Right ventricle myocardium inferior (tissue), 1 donor: ENCODE measurements at places on chromosomes 16 and 17. TPM values are rescaled to one million over a fixed set of nuclear protein-coding genes. Genes with fewer than 3 reads are reported as not detected.
A peak's percentile ranks its signal among the peaks of the same experiment; 100 is the strongest.

SGCA gene
- 151 TPM for total RNA-seq

DNA sequence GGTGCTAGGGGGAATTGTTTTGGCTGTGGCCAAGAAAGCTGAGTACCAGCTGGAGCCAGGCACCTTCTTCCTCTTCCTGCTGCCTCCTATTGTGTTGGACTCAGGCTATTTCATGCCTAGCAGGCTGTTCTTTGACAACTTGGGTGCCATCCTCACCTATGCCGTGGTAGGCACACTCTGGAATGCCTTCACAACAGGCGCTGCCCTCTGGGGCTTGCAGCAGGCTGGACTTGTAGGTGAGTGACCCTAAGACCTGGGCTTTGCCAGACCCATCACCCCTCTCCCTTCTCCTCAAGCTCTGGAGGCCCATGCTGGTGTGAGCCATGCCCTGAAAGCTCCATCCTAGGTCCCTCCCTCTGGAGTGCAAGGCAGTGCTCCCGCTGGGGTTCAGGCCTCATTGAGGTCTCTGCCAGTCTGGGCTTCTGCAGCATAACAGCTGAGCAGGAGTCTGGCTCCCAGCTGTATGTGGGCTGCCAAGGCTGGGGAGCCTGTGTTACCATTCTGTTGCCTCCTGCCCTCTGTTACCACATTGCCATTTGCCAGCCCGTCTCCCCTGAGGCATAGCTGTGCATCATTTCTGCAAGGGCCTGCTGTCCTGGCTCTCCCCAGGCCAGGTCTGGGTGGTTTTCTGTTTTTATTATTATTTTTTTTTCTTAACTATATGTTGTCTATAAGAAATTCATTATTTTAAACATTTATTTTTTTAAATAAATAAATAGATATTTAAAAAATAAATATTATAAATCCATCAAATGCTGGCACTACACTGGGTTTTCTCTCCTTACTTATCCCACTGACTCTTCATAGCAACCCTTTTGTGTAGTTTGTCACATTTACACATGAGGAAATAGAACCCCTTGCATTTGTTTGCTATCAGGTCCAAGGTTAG, 4.1 kb downstream of the SLC9A5 start:
- no peak for DNase-seq

DNA sequence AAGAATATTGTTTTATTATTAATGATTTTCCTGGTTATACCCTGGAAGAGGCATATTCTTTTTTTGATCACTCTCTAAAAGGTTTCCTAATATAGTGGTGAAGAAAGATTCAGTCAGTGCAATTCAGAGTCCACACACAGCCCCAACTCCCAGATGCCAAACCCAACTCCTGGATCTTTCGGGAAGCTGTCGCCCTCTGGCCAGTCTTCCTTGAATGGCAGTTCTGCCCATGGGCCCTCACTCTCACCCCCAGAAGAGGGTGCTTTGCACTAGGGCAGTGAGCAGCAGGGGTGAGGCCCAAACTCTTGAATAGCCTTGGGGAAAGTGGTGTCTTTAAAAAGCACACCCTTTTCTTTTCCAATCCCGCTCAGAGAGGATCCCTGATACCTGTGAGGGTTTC, 11.0 kb downstream of the KRT32 start:
- no peak for DNase-seq

DNA sequence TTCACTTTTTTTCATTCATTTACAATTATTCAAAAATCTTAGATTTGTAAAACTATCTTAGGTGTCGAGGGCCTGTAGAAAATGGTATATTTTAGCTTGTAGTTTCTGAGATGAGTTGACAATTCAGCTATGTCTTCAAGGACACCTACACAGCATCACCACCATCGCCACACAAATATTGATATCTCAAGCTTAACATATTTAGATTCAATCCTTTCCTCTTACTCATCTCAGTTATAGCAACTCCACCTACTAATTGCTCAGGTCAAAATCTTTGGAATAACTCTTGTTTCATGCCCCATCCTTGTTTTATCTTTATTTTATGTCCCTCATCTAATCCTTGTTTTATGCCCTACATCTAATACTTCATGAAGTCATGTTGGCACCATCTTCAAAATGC, 276.8 kb downstream of the CDH11 start:
- no peak for DNase-seq

DNA sequence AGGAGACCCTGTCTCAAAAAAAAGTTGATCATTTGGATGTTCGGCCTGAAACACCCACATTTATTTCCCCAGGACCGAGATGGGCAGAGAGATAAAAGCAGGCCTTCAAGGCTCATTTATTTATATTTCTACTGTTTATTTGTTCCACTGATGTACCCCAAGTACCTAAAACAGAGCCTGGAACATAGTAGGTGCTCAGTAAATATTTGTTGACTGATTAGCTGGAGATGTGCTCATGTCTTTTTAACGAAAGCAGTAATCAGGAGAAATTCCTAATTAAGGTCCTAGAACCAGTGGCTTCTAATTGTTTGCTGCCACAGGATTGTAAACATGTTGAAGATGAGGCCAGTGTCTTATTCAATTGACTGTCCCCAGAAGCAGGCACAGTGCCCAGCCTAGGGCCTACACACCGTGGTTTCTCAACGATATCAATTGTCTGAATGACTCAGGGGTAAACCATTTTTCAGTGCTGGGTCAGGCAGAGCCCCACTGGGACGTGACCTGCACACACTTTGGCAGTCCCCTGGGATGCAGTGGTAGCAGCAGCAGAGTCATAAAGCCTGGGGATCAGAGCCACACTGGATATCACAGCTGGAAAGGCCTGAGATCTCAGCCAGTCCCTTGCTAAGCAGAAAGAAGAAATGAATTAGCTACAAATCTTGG, 34.8 kb downstream of the SOST start:
- no peak for DNase-seq

MAPT gene
- 39.3 TPM for total RNA-seq

DNA sequence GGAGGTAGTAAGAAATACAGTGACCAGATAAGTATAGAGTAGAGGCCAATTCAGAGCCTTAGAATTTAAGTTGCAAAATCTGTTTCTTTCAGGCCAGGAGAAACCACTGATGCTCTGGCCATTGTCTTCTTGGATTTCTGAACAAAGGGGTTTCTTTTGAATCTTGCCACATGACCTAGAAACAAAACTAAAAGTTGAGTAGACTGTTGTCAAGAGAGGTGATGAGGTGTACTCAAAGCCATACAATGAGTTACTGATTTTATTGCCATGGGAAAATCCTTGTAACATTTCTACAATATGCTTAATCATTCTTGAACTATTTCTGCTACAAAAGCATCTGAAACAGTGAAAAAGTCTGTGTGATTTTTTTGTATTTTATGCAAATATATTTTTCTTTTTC, 881.3 kb downstream of the CDH11 start:
- no peak for DNase-seq

- DNase-seq, result peak; percentile 81
Measured at GRCh38 chr17:76515274-76515949, 14.2 kb upstream of the RHBDF2 start.

DNA sequence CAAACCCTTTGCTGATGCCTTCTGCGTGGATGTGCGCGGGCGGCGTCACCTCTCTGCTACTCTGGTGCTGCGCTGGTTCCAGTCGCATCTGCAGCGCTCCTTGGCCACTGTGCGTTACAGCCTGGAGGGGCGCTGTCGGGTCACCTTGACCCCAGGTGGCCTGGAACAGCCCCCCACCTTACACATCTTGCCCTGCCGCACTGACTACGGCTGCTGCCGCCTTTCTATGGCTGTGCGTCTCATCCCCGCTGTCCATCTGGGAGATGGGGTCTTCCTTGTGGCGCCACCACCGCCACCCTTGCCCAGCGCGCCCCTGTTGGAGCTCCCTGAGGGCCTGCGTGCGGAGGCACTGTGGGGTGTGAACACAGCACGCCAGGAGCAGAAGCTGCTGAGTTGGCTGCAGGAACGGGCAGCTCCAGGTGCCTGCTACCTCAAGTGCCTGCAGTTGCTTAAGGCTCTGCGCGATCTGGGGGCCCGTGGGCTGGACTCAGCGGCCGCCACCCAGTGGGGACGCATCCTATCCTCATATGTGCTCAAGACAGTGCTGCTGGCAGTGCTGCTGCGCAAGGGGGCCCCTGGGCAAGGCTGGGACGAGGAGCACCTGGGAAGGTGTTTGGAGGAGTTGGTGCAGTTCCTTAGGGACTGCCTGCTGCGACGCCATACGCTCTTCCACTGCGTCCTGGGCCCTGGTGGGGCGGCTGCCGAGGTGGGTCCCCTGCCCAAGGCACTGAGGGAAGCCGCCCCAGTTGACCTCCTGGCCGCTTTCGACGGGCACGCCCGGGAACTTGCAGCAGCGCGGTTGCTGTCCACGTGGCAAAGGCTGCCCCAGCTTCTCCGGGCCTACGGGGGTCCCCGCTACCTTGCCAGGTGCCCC, 1.6 kb downstream of the ITPRIPL2 start:
- DNase-seq, result peak; percentile 77

DNA sequence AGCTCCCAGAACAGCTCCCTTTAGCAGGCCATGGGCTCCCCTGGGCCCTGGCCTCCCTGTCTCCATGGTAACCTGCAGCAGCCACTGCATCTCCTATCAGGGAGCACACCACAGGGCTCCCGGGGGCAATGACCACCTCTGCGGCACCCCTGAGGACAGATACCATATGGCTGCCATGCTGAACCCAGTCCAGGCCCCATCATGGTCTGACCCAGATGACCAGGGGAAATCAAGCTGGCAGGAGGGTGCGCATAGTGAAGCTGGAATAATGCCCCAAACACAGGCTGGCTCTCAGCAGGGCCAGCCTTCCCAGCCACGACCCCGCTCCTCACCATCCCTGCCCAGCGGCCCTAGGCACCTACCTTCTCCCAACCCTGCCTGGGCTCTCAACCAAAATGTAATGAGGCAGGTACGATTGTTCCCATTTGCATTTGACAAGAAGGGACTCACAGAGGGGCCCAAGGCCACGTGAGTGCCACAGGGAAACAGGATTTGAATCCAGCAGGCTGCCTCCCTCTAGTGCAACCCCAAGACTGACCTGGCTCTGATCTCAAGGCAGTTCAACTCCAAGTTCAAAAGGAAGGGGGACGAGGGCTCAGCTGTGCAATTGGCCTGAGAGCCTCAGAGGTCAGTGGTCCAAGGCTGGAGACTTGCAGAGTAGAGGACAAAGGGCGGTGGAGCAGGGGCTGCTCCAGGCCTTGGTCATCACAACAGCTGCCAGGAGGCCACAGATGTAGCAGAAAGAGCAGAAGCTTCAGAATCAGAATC, 2.4 kb downstream of the RUNDC3A start:
- DNase-seq, result no peak

DNA sequence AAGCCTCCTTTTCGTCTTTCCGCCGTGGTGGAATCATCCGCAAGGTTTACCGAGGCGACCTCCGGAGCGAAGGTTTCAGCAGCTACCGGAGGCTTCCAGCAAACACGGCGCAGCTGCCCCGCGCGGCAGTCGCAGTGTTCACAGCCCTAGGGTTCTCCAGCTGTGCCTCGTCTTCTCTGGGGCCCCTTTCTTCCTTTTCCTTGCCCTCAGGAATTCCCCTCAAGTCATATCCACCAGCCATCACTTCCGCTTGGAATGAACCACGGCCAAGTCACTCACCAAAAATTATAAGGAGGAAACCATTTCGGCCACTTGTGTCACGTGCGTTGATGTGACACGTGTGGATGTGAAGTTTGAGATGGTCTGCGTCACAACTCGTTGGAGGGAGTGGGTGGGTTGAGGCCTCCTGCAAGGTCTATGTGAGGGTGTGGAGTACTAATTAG, 636 bp upstream of the ERN1 start:
- no peak for DNase-seq

- DNase-seq, result no peak
Measured at GRCh38 chr16:67593288-67593687, 31.0 kb downstream of the CTCF start.
